Activated B cell treated with CpG ODN at 0.5 μM for 24 hours (primary cell): ENCODE measurements at places on chromosomes 4 and X. TPM values are rescaled to one million over a fixed set of nuclear protein-coding genes. Genes with fewer than 3 reads are reported as not detected.

GRCh38 chrX:67734111-67734753 lies 190.4 kb downstream of the AR start:
- no peaks in the 10 kb centered on the region for H3K36me3 ChIP-seq
- H3K4me3 ChIP-seq: no peak overlapping the region
- H3K4me1 ChIP-seq: peaks cover 6% of the 10 kb centered on the region
- no peaks in the 10 kb centered on the region for H3K27me3 ChIP-seq

CHRNA9 gene
- total RNA-seq: 0.16 TPM in 1 of 2 replicates, not detected in the other

DNA sequence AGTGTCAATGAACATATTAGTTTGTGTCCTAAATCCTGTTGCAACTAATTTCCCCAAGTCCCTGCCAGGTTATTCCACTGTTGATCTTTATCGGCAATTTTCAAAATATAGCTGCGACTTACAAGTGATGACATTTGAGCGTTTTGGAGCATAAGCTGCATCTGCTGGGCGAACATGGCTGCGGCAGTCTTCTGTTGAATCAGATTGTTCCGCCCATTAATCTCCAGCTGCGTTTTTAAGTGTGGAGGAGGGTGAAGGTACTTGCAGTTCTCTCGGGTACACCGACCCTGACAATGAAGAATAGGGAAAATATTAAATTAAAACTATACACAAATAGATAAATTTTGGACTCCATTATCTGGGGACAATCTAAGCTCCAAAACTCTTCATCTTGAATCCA lies 82.7 kb downstream of the MBNL3 start:
- peaks cover 9% of the 10 kb centered on the region for H3K4me1 ChIP-seq
- no peak for DNase-seq
- H3K27ac ChIP-seq: no peak overlapping the region
- H3K27me3 ChIP-seq: no peaks in the 10 kb centered on the region
- no peak overlapping the region for H3K4me3 ChIP-seq
- H3K36me3 ChIP-seq: peaks cover 22% of the 10 kb centered on the region

- no peaks in the 10 kb centered on the region for H3K4me1 ChIP-seq
- no peaks in the 10 kb centered on the region for H3K36me3 ChIP-seq
- H3K4me3 ChIP-seq: no peak overlapping the region
Observed at GRCh38 chr4:20889901-20890300, 189.6 kb downstream of the PACRGL start.

OTC gene
- not detected in 2 replicates for total RNA-seq

- peaks cover 3% of the 10 kb centered on the region for H3K27me3 ChIP-seq
- no peaks in the 10 kb centered on the region for H3K36me3 ChIP-seq
- no peak overlapping the region for H3K27ac ChIP-seq
- H3K4me3 ChIP-seq: no peak overlapping the region
Observed at GRCh38 chr4:6019316-6020263, 1.4 kb upstream of the C4orf50 start.

GRCh38 chrX:108169768-108170167 lies 78.2 kb downstream of the ATG4A start:
- H3K36me3 ChIP-seq: no peaks in the 10 kb centered on the region
- no peak overlapping the region for H3K4me3 ChIP-seq
- no peak for DNase-seq
- no peak overlapping the region for H3K27ac ChIP-seq

- H3K4me3 ChIP-seq: no peak overlapping the region
- no peaks in the 10 kb centered on the region for H3K4me1 ChIP-seq
- DNase-seq: no peak
- H3K36me3 ChIP-seq: no peaks in the 10 kb centered on the region
- no peak overlapping the region for H3K27ac ChIP-seq
- H3K27me3 ChIP-seq: no peaks in the 10 kb centered on the region
Observed at GRCh38 chr4:60485276-60485675, 714.9 kb upstream of the ADGRL3 start.

DNA sequence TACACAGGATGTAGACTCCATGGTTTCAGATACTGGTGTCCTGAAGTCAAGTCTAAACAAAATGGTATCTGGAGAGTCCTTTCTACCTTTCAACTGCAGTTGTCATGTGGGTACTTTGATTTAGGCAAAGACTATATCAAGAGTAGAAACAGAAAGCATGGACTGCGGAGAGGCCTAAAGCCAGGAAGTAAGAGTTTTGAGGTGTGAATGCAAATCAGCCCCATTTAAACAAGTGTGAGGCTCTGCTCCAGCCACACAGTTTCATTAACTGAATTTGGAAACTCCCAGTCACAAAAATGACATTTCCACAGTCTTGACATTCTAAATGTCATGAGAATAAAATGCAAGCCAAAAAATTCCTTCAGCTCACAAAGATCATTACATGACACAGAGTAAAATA lies 87.2 kb upstream of the MCF2 start:
- peaks cover 13% of the 10 kb centered on the region for H3K4me1 ChIP-seq
- H3K4me3 ChIP-seq: peak overlapping the region; percentile 60
- peaks cover 29% of the 10 kb centered on the region for H3K36me3 ChIP-seq
- DNase-seq: no peak

FGB gene
- not detected in 2 replicates for total RNA-seq
